ENCODE measurements at places on chromosomes 1 and 21.

DNA sequence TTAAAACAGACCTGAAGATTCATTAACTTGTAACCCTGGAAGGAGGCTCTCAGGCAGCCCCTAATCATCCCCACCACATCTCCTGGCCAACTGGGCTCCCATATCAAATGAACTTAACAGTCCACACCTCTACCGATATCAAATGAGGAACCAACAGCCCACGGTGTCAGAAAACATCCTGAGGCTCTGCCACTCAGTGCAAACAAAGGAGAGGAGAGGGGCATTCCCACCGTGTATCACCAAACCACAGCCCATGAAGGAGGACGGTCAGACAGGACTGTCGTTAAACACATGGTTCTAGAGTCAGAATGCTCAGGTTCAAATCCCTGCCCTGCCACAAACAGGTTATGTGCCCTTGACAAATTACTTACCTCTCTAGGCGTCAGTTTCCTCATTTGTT, 52.5 kb downstream of the ERI3 start:
- DNase-seq = no peak

DNA sequence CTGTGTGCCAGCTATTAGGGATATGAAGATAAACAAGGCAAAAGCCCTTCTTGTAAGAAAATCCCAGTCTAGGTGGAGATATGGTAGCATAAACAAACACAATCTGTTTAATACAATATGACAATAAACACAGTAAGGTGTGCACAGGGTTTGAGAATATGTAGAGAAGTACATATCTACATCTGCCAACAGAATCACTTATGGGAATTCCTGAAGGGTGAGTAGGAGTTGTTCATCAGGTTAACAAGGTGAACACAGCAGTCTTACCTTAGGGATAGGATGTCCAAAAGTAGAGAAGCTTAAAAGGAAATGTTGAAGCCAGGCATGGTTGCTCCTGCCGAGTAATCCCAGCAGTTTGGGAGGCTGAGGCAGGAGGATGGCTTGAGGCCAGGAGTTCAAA, 57.7 kb upstream of the LRRC7 start:
- no peak for DNase-seq

DNA sequence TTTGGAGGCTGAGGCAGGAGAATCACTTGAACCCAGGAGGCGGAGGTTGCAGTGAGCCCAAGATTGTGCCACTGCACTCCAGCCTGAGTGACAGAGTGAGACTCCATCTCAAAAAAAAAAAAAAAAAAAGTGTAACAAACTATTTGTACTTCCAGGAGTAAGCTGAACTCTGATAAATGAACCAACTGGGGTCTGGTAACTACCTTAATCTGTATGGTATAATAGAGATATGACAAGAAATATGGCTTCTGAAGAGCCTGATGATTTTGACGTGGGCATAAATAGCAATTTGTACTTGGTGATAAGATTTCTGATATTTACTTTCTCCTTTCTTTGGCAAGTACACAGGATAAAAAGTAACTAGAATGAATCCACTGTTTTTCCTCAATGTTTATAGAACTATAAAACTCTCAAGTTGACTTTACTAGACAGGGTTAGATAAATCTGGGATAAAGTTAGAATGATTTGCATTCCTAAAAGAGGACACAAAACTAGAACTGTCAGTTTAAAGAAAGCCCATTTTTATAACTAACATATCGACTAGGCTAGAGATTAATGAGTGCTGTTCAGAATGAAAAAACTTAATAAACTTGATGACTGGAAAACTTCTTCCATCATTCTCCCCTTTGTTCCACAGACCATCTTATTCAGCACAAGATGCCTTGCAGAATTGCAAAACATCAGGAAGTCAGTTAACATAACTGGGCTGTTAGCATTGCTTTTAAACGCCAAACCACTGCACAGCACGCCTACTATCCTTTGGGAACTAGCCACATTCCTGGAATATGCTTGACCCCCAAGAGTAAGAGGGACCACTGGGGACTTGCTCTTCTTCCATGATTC, 51.5 kb upstream of the EDARADD start:
- no peak for DNase-seq

GRCh38 chr21:44556879-44557278, 1.7 kb downstream of the KRTAP10-3 start:
- no peak for DNase-seq

DNA sequence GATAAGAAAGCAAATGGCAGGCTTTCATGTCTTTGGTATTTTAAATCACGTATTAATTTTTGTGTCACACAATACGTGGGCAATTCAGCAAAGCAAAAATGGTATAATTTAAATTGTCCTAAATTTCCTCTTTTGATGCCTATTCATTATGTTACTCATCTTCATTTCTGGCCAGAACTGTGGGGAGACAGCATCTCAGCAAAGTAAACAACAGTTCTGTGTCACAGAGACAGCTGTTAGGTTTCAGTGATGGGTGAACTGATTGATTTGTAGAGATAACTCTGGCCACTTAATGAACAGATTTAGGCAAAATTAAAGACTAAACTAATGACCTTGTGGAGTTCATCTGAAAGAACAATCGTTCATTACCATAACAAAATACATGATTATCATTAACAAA, 49.2 kb downstream of the FH start:
- DNase-seq = peak; percentile 53

GRCh38 chr1:117698398-117699160, 92.7 kb downstream of the TENT5C start:
- DNase-seq = no peak

GRCh38 chr1:204858363-204858821, 12.3 kb upstream of the NFASC start:
- no peak for DNase-seq

- no peak for DNase-seq
Observed at GRCh38 chr1:20365421-20366055, 74.9 kb downstream of the VWA5B1 start.

GRCh38 chr1:240284656-240285414, 193.2 kb downstream of the FMN2 start:
- DNase-seq = no peak

DNA sequence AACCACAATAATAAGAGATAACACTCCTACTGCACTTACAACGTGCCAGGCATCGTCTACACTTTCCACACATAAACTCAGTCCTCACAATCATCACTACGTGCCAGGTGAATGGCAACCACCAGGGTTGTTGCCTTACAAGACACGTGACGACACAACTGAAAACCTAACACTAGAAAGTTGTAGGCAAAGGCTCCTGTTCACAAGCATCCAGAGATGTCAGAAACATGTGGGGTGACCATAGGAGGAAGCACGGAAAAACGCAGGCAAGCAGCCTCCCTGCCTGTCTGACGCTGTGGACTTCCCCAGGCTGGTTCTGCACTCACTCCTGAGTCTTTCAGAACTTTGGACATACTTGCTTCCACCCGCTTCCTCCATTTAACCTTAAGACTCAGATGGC, 7.0 kb downstream of the CAPZB start:
- no peak for DNase-seq

DNA sequence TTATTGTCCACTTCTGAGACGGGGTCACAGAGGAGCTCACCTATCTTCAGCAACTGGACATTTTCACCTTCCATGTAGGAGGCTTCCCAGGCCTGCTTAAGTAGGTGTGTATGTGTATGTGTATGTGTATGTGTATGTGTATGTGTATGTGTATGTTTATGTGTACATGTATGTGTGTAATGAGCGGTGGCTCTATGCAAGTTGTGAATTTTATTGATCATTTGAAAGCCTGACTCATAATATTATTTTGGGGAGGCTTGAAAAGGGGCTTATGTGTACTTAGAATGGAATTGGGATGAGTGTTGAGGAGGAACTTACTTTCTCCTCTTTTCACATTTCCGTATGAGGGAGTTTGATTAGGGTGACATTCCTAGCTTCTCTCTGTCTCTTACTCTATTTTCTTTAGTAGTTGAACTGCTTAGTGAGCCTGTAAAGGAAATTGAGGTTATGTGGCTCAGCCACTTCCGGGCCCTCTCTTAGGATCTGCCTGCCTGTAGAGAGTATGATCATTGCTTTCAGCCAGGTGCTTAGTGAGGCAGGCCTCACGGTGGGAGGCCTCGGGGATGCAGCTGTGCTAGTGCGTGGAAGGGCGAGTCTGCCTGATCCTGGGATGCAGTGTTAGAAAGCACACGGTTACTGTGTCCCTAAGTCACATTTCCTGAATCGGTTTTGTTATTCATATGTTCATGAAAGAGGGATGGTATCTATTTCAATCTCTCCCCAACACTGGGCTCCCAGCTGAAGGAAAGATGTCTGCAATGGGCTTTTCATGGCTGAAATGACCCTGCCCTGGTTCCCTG, 61.0 kb downstream of the IER5 start:
- DNase-seq = no peak

- DNase-seq = no peak
Observed at GRCh38 chr1:8536515-8536914, 218.6 kb downstream of the SLC45A1 start.

DNA sequence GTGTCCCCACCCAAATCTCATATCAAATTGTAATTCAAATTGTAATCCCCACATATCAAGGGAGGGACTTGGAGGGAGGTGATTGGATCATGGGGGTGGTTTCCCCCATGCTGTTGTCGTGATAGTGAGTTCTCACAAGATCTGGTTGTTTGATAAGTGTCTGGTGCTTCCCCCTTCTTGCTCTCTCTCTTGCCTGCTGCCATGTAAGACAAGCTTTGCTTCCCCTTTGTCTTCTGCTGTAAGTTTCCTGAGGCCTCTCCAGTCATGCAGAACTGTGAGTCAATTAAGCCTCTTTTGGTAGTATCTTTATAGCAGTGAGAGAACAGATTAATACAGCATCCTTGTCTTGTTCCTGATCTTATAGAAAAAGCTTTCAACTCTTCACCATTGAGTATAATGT, 6.5 kb upstream of the LRRC39 start:
- DNase-seq = no peak

DNA sequence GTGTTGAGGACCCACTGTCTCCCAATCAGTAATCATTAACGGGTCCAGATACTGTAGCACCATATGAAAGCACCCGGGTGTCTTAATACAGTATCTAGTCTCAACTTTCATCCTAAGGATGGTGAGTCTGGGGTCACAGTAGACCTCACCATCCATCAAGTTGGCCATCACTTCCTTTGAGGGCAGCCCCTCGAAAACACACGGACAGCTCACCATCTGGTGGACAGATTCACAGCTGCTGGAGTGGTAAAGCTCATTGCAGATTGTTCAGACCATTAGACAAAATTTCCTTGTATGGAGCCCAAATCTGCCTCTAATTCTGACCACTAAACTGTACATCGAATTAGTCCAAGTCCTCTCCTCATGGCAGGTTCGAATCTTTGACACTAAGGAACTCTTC, 123.1 kb downstream of the PGBD5 start:
- DNase-seq = no peak

DNA sequence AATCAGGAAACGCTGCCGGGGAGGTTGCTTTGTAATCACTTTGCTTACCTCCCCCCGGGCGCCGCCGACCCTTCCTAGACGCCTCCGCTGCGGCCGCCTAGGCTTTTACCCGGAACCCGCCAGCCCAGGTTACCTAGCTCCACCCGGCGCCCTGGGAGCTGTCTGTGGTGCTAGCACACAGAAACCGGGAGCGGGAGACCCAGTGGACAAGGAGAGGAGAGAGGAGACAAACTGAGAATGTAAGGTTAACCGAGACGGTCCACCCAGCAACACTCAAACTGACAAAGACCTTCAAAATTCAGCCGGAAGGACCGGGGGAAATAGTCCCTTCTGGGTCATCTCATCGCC, 9.8 kb downstream of the BARHL2 start:
- DNase-seq = no peak

DNA sequence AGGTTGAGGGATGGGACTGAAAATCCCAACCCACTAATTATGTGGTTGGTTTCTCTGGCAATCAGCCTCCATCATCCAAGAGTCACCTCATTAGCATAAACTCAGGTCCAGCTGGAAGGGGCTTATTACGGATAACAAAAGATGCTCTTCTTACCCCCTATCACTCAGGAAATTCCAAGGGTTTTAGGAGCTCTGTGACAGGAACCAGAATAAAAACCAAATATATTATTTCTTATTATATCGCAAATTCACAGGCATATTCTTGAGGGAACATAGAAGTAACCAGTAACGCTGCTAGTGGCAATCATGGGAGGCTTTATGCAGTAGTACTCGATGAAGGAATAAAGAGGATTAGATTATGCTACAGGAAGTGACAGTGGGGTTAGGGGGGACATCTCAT, 59.7 kb downstream of the ATF6 start:
- no peak for DNase-seq

GRCh38 chr1:41670217-41670957, 185.9 kb upstream of the EDN2 start:
- no peak for DNase-seq

Measured in NCI-H1694 (cell line).